WERI-Rb-1 (cell line): ENCODE measurements at places on chromosomes 5 and 9.

DNA sequence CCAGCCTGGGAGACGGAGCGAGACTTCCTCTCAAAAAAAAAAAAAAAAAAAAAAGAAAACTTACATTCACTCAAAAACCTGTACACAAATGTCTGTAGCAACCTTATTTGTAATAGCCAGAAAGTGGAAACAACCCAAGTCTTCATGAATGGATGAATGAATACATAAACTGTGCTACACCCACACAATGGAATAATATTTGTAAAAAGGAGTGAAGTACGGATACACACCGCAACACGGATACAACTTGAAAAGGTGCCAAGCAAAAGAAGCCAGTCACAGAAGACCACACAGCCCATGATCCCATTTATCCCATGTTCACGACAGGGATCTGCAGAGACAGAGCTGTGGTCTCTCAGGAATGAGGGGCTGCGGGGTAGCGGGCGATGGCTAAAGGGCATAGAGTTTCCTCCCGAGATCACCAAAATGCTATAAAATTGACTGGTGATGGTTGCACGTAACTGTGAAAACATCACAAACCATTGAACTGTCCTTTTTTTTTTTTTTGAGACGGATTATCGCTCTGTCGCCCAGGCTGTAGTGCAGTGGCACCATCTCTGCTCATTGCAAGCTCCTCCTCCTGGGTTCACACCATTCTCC lies 76.2 kb upstream of the COL5A1 start:
- no peak for DNase-seq

DNA sequence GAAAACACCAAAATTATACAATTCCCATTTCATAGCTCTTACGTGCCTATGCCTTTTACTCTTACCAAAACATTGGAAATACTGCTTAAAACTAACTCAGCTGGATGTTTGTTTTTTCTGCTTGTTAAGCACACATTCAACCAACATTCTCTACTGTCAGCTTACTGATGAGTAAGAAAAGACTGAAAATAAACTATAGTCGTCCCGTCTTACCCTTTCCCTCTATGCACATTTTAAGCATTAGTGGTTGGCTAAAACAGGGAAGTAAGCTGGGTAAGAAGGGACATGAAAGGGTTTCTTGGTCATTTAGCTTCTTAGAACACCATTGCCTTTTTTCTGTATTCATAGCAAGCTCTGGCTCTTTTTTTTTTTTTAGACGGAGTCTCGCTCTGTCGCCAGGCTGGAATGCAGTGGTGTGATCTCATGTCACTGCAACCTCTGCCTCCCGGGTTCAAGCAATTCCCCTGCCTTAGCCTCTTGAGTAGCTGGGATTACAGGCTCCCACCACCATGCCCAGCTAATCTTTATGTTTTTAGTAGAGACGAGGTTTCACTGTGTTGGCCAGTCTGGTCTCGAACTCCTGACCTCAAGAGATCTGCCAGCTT lies 232.1 kb upstream of the PCSK5 start:
- no peak for DNase-seq

GRCh38 chr5:15620501-15620900 lies 120.5 kb downstream of the FBXL7 start:
- DNase-seq, result no peak

DNA sequence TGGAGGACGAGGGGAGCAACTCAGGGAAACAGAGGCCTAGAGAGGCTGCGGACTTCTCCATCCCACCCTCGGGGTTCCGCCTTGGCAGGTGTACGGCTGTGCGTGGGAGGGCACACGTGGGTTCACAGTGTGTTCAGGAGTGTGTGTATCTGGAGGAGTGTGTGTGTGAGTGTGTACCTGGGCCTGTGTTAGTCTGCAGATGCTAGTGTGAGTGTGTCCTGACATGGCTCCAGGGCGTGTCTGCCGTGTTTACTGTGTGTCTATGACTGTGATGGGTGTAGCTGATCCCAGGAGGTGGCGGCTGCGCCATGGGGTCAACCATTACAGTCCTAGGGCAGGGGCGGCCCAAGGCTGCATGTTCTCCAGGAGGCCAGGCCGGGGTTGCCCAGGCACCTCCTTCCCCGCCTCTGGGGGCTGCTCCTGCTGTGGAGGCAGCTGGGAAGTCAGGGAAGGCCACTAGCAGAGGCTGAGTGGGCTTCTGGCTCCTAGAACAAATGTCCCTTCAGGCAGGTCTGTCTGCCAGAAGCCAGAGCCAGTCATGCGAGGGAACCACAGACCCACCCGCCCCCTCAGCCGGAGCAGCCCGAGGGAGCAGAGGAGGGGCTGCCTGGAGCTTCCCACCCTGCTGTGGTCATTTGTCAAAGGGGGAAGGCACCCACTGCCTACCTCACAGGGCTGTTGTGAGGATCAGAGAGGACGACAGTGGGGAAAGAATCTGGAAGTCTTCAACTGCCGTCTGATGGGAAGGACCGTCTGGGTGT lies 21.4 kb downstream of the CRB2 start:
- no peak for DNase-seq

DNA sequence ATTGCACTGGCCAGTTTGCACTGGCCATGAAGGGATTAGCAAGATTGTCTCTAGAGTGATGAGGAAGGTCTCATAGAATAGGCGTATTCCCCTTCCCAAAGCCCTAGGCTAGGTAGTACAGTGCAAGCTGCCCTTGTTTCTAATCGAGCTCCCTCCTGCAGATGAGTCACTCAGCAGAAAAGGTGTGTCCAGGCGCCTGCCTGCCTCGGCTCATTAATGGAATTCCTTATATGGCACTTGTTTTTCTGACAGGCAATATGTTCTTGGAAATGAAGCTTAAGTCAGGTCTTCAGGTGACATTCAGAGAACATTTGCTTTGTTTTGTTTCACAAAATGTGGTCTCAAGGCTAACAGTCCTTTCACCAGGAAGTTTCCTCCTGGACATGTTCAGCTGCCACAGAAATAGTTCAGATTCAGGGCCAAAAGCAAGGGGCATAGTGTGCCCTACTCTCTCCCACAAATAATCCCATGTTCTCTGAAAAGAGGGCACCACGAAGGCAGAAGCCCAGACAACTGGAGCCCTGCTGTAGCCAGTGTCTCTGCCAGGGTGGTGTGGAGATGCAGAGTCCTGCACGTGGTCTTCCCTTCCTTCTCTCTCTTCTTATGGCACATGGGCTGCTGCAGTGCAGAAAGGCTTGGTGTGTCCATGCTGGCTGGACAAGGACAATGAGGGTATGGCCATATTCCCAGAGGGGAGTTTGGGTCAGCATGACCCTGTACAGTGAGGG lies 281.1 kb upstream of the MAP3K1 start:
- no peak for DNase-seq

DNA sequence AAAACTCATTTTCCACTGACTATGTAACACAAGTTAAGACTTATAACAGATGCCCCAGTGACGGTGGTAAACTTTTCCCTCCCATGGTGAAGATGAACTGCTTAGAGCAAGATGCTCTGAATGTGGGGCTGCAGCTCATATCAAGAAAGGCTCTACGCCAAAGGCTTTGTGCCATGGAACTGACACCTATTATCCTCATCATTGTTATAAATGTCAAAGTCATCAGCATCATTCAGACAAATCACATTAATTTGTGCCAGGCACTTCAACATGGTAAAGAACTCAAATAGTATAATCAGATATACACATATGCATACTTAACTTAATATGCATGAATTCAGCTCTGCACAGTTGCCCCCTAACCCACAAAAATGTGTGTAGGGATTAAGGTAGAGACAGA lies 305.9 kb upstream of the ATP10B start:
- DNase-seq, result no peak

- DNase-seq, result no peak
These were observed 15.4 kb upstream of the SH3PXD2B start for GRCh38 chr5:172469697-172470096.

DNA sequence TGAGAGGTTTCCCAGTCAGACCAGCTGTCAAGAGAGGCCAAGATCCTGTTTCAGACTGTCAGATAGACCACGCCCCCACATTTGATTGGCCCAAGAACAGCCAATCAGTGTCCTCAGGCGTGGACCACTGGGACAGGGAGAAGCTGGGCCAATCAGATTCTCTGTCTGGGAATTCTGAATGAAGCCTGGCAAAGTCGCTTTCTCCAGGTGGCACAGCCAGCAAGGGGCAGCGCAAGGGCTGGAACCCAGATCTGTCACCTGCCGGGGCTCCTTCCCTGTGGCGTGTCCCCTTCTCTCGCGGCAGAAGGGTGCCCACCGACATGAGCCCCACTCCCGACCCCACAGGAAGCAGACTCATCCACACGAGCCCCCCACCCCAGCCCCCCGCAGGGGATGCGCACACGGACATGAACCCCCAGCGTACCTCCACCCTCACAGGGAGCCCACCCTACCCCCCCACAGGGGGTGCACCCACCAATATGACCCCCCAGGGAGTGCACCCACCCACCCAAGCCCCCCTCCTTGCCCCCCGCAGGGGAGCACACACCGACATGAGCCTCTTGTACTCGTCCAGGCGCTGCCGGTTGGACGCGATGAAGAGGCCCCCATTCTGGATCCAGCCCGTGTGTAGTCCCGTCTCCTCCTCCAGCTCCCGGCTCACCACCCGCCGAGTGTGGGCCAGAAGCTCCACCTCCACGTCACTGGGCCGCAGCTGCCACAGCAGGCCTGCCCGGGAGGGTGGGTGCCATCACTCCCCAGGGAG lies 6.1 kb downstream of the SARDH start:
- peak; percentile 77 for DNase-seq

DNA sequence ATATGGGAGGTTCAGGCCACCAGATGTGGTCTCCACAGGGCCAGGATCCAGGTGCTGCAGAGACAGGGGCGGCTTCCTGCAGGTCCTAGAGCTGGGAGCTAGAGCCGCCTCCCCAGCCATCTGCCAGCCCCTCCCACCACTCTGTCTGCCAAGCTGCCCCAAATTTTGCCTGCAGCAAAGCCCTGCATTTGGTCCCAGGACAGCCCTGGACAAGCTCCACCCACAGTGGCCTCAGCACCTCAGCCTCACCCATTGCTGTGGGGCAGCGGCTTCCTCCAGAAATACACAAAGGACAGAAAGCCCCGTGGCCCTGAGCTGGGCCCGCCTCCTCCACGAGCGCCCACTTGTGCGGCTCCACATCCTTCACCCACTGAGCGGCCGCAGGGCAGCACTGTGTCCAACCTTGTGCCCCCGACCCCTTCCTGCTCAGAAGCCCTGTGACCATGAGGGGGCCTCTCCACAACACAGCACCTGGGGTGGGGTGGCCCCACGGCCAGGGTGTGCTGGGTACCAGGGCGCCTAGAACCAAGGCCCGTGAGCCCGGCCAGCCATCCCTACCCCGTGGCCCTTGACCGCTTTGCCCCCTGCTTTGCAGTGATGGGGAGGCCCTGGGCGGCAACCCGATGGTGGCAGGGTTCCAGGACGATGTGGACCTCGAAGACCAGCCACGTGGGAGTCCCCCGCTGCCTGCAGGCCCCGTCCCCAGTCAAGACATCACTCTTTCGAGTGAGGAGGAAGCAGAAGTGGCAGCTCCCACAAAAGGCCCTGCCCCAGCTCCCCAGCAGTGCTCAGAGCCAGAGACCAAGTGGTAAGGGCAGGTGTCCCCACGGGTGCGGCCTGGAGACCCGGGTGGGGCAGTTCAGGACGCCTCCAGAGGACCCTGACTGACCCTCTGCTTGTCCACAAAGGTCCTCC lies 3.7 kb upstream of the AJM1 start:
- no peak for DNase-seq
